HuH-7.5 (cell line): ENCODE measurements at places on chromosomes 7 and 10.

DNA sequence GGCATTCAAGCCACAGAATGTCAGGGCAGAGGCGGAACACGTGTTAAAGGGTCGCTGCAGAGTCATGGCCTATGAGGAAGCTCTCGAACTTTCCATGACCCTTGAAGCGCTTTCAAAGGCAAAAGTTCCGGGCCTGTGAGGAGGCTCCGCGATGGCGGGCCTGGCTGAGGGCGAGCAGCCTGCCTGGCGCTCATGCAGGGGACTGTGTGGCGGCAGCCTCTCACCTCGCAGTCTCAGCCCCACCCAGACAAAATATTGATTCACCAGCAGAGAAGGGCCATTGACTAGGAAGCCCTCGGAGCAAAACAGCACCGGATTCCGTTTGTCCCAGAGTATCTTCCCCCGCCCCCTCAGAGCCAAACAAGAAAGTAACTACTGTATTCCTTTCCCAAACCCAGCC lies 12.8 kb upstream of the CNNM1 start:
- no peak for DNase-seq

DNA sequence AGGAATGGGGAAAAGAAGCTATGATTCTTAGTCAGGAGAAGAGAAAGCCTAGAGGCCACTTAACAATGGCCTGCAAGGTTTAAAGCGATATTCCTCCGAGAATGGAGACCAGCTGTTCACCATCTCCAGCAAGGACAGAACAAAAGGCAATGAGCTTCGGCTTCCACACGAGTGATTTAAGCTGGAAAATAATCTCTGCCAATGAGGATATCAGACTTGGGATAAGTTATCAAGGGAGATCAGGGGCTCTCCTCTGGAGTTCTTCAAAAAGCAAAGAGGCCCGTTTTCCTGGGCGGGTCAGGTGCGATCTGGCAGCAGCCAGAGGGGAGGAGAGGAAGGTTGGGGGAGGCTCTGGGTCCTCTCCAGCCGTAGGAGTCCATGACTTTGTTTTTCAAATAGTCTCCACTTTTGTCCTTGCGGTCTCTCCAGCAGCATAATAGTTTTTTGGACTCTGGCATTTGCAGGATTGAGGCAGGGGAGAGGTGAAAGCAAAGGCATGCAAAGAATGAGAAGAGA lies 211.3 kb downstream of the SKIDA1 start:
- DNase-seq = no peak

GRCh38 chr10:124105594-124105993 lies 12.2 kb upstream of the CHST15 start:
- no peak for DNase-seq

DNA sequence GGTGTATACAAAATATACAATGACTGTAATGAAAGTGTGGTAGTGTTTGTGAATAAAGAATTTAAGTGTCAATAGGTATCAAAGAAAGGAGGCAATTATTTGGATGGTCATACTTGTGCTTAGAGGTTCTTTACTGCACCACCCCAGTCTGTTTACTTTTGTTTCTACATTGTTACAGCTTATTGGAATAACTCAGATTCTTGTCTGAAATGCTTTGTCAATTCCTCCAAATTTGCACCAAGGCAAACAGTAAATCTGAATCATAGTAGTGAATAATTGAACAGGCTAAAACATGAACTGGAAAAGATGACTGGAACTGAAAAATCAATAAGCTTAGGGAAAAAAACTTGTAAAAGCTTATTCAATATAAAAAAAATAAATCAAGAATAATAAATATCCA lies 319.2 kb downstream of the EXOC4 start:
- no peak for DNase-seq

GRCh38 chr7:34417781-34418180 lies 240.2 kb upstream of the NPSR1 start:
- no peak for DNase-seq

- DNase-seq = no peak
Observed at GRCh38 chr7:94223375-94224084, 171.2 kb upstream of the COL1A2 start.

- DNase-seq = no peak
Observed at GRCh38 chr10:63253040-63253439, 119.9 kb downstream of the NRBF2 start.

DNA sequence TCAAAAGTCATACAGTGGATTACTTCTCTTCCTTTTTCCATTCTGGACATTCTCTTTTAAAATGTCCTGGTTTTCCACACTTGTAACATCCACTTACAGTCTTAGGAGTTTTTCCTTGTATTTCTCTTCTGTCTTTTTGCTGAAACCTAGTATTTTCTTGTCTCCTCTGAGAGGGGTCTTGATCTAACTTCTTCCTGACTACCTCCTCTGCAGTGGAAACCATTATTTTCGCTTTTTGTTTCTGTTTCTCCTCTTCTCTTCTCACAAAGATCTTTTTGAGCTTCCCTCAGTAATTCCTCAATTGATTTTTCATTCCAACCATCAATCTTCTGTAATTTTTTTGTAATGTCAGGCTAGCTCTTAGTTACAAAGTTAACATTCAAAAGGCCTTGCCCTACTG lies 23.7 kb upstream of the ELOVL3 start:
- DNase-seq = no peak

- no peak for DNase-seq
Observed at GRCh38 chr10:30383356-30383755, 34.3 kb upstream of the MTPAP start.

- peak; percentile 51 for DNase-seq
Observed at GRCh38 chr7:33185786-33186185, 56.4 kb downstream of the BBS9 start.

DNA sequence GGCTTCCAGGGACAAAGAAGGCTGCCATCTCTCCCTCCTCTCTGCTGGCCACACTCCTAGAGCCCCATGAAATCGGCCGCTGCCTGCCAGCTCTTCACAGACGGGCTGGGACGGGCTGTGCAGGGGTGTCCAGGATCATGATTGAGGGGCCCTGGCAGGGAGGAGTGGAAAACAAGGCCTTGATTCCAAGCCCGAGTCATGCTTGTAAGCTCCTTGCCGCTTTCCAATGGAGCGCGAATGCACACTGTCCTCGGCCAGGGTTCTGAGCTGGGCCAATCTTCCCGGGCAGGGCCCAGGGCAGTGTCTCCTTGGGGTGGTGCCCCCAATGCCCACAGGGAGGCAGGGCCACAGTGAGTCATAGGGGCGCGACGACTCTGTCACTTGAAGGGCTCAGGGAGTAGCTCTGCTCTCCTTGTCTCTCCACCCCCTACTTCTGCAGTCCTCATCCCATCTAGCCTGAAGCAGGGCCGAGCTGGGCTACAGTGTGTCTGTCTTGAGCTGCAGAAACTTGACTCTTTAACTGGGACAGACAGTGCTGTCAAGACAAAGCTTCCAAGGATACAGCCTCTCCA lies 186.2 kb upstream of the SVIL start:
- DNase-seq = no peak

GRCh38 chr7:125127304-125127703 lies 197.7 kb upstream of the POT1 start:
- DNase-seq = no peak

DNA sequence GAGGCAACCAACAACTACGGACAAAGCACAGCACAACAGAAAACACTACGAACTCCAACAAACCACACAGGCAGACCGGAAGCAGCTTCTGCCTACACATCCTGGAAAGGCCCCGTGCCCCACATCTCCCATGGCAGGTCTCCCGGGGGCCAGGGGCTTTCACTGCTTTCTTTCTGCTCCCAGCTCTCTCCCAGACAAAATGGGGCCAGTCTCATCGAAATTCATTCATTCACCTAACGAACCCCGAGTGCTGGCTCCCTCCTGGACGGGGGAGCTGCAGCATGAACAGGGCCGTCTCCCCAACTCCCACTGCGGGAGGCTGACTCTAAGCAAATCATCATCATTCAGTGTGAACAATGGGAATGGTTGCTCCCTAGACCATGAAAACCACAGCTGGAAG lies 47.6 kb upstream of the NANOS1 start:
- no peak for DNase-seq
